ENCODE measurements at places on chromosomes 16 and 17.
A peak's percentile ranks its signal among the peaks of the same experiment; 100 is the strongest.

GRCh38 chr16:79981814-79982213, 381.3 kb upstream of the MAF start:
- no peak for DNase-seq

DNA sequence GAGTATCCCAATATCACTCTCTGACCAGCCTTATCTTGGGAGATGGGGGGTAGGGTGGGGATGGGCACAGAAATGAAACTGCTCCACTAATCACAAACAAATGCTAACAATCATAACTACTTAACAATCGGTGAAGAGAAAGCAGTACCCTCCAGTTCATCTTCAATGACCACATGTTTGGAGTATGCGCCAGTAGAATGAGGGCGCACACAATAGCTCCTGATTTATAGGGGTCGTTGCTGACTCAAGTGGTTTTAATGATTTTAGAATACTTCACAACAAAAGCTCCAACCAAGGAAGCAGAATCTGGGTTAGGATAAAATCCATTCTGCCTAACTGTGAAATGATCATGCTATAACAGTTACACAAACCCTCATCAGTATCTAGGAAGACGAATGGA, 184.4 kb downstream of the AATF start:
- peak; percentile 37 for DNase-seq

DNA sequence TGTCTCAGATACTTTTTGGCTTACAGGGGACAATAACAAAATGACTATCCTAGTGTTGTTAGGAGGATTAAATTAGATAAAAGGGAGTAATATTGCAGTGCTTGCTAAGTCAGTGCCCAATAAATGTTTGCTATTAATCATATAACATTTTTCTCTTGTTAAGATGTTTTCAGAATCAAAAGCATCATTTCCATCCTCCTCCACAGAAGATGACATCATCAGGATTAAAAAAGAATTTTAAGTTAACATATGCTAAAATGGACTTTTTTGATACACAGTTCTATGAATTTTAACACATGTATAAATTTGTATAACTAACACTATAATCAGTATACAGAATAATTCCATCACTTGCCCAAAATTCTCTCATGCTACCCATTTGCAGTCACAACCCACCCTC, 492.6 kb downstream of the GRIN2A start:
- no peak for DNase-seq

DNA sequence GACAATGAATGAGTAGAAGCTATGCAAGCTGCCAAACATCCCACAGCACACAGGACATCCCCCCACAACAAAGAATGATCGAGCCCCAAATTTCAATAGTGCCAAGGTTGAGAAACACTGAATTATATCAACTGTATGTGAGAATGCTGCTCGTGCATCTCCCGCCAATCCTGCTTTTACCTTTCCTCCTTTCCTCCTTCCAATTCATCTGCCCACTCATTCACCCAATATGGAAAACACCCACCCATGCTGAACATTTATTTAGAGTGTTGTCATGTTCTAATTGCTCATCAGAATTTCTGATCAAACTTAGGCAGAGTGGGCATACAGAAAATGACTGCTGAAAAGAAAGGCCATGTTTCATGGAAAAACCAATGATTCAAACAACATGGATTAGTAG, 183.0 kb downstream of the TMEM114 start:
- DNase-seq = no peak

- no peak for DNase-seq
Measured at GRCh38 chr17:77651988-77652387, 306.5 kb upstream of the TNRC6C start.

GRCh38 chr16:3131755-3132377, 3.0 kb upstream of the ZNF213 start:
- DNase-seq = peak; percentile 60

DNA sequence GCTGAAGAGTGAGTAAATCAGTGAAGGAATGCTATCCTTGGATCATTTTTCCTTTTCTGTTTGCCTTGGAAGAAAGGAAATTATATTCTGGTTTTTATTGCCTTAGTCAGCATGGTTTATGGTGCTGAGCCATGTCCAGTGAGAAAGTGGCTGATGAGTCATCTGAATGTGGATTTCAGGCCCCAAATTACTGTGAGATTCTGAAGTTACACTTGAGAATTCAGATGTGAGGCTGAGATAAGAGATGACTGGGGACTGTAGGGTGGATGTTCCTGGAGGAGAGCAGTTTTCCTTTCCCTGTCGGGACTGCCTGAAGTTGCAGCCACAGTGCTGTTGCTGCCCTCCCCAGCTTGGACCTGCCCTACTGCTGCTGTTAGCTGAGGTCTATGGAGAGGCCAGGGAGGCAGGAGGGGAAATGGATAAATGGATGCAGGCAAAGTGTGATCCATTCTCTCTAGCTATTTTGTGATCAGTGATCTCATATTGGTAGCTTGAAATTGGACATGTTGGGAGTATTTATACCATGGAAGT, 4.2 kb upstream of the MAP3K14 start:
- DNase-seq = no peak

GRCh38 chr16:19152042-19152441, 16.0 kb upstream of the SYT17 start:
- no peak for DNase-seq

- DNase-seq = no peak
Measured at GRCh38 chr17:45825792-45826191, 18.9 kb upstream of the SPPL2C start.

DNA sequence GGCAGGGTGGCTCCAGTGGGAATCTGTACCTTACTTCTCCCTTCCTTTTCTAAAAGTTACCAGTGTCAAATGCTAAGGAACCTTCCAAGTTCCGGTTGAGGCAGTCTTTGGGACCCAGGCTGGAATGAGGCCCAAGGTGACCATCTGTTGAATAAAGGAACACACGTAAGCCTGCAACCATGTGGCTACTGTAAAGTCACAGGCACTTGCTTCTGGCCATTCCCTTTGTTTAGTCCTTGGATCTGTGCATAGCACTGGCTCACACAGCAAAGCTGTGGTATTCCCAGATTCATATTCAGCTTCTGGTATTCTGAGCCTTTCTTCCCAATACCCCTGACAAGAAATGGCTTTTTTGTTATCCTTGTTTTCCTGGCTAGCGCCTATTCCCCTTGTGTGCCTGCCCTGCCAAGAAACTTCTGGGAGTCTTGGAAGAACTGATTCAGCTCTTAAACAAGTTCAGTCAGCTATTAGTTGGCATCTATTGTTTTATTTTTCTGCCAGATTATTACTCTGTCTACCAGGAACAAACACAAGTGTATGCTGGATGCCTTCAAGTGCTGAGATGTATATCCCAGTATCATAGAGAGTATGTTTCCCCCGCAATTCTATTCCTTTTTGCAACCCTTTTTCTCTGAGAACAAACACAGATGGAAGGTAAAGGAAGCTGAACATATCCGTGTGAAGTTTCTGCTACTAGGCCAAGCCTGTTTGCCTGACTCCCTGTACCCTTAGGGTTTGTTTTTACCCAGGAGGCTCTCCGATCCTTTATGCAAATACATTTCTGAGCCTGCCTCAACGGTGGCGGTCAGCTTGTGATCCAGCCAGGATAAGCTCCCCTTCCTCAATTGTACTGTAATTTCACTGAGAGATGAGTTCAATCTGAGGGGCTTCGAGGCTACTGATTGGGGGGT, 13.2 kb downstream of the TMEM238L start:
- DNase-seq = no peak
